Activated CD8-positive, alpha-beta memory T cell treated with anti-CD3 and anti-CD28 coated beads for 4 hours (primary cell): ENCODE measurements at places on chromosomes 7 and 10.

GRCh38 chr7:105713488-105714465 is 132.5 kb upstream of the EFCAB10 start:
- DNase-seq = no peak

DNA sequence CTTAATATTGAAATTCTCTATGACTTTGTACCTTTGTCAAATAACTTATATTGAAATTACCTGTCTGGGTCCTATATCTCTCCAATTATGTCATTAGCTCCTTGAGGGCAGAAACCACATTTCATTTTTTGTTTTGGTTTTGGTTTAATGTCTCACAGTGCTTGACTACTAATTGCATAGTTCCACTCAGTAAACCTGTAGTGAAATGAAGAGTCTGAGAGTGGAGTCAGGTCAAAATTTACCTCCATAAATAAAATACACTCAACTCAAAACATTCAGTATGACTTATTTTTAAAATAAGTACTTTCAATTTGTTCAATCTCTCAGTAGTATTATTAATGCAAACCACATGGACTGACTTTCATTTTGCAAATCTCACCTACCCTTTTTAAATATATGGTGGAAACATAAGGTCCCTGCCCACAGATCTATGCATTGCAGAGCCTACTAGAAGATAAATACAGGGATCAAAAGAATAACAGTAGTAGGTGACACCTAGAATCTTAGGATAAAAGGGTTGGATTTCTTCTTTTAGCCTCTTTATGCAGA is 32.5 kb downstream of the PDE1C start:
- no peak for DNase-seq

- no peak for DNase-seq
Observed at GRCh38 chr10:78212060-78212785, 178.6 kb downstream of the RPS24 start.

DNA sequence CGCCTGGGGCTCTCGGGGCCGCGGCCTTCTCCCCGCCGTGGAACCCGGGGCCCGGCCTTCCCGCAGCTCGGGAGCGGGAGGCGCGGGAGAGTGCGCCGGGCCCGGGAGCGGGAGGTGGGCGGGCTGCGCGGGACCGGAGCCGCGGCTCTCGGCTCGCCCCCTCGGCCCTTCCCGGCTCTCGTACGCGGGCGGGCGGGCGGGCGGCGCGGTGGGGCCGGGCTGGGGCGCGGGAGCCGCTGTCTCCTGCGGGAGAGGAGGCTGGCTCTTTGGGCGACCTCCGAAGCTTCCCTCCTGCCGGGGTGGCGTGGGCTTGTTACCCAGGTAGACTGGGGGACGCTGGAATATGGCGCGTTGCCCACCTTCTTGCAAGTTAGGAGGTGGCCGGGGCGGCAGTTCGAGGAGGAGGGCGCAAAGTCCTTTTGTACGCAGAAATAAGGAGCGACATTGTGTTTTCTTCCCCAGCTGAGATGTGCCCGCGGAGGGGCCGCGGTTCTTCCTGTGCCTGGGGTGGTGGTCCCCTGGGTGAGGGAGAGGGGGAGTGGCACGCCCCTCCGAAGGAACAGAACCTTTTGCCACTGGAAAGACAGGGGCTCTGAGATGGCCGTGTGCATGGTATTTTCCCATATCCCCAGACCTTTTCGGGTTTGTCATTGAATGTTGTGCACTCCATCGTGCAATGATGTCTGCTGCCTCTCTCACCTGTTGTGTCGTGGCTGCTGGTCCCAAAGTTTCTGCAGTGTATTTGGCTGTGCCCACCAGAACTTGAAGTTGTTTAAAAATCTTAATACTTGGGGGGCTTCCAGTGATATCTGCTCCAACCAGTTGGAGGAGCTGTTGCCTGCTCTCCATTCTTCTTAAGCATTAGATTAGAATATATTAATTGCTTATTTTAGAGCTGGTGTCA is 844 bp downstream of the NRF1 start:
- DNase-seq = no peak

GRCh38 chr10:43263551-43264343 is 3.1 kb downstream of the RASGEF1A start:
- no peak for DNase-seq

DNA sequence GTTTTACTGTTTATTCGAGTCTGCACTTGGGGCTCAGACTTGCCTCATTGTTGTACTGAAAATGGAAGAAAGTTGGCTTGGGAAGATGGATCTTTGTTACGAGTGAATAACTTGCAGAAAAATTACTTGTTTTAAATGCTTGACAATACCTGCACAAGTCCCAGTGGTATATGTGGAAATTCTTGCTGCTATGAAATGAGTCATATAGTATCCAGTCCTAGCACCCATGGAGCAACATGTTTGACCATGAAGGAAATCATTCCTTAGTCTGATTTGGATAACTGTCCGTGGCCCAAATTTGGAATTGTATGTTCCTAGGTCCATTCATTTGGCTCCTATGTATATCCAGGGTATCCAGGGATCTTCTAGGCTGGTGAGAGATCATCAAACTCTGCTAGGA is 1096.8 kb downstream of the KCNMA1 start:
- DNase-seq = no peak

GRCh38 chr7:1670894-1671593 is 967 bp downstream of the ELFN1 start:
- no peak for DNase-seq

DNA sequence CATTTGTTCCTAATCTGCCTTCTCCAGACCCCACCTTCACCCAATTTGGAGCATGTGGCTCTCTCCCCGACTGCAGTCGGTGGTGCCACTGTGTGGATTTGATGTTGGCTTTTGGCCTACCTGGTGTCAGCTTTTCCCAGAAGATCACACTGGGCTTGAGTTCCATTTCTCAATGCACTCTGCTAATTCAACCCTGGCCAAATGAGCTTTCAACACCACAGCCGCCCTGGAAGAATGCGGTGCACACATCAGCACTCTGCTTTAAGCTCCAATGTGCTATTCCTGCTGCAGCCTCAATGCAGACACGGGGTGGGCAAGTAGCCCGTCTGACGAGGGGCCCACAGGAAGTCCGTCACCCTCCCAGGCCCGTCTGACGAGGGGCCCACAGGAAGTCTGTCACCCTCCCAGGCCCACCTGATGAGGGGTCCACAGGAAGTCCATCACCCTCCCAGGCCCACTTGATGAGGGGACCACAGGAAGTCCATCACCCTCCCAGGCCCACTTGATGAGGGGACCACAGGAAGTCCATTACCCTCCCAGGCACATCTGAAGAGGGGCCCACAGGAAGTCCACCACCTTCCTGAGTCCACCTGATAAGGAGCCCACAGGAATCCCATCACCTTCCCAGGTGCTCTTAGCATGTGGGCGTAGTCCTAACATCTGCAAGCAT is 64.4 kb downstream of the ASB13 start:
- no peak for DNase-seq

DNA sequence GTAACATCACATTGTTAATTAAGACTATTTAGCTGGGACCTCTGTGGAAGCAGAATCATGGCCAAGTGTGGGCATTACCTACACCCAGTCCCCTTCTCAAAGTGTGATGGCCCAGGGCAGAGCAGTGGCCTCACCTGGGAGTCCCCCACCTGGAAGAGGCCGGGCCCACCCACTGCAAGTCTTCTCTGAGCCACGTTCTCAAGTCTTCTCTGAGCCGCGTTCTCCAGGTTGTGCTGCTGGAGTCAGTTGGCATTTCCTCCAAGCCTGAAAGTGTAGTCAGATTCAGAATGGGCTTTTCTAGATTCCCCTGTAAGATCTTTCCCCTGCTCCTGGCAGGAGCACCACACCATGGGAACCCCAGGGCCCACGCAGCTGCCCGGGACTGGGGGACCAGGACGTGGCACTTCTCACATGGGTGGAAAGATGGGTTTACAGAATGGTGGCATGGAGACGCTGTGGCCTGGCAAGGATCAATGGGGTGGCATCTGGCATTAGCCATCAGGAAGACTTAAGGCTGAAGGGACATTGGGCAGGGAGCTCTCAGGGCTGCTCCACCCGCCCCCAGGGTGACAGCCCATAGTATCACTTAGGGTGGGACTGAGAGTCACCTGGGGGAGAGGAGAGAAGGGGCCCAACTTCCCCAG is 68.0 kb downstream of the MKI67 start:
- no peak for DNase-seq

DNA sequence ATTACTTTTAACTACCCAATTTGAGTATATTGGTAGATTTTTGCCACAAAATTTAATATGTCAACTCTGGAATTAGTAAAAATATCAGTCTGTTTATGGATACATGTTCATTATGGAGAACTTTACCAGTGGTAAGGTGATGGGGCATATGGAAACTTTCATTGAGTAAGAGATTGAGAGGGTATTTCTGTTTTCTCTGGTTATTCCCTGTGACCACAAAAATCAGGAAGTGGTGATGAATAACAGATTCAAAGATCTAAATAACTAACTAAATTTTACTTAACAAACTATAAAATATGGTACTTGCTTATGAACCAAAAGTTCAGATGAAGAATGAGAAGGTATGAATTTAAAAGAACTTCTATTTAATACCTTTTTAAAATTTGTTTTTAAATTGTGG is 22.1 kb upstream of the STEAP4 start:
- no peak for DNase-seq
